ENCODE measurements at places on chromosomes 3 and 15.

- no peak for DNase-seq
Measured at GRCh38 chr3:192207651-192208050, 519.7 kb downstream of the FGF12 start.

DNA sequence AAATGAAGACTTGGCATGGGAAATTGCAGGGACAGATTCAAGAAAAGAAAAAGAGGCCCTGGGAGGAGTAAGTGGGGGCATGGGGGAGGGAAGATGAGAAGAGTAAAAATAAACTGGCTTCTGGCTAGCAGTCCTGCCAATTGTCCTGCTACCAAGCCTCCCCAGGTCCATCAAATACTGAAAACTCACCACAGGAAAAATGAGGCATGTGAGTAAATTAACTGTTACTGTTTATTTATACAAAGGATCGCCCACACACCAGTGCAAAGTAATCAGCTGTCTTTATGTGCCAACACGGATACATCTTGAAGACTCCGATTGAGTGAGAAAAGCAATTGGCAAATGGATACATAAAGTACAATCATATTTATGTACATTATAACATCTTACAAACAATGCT is 10.7 kb upstream of the KLHL25 start:
- DNase-seq: no peak

DNA sequence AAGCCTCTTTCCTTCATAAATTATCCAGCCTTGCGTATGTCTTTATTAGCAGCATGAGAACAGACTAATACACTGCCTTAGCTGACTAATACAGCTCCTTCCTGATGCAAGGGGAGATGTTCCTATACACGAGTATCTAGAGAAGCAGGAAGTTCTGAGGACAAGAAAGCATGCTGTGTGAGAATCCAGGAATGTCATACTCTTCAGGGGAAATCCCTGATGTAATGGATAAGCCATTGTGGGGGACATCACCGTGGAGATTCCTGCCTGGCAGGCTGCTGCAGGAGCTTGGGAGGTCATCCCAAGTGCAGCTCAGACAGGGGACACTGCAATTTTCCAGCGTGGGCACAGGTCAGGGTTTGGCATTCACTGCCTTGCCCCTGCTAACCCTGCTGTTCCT is 476.9 kb downstream of the NR2F2 start:
- no peak for DNase-seq

DNA sequence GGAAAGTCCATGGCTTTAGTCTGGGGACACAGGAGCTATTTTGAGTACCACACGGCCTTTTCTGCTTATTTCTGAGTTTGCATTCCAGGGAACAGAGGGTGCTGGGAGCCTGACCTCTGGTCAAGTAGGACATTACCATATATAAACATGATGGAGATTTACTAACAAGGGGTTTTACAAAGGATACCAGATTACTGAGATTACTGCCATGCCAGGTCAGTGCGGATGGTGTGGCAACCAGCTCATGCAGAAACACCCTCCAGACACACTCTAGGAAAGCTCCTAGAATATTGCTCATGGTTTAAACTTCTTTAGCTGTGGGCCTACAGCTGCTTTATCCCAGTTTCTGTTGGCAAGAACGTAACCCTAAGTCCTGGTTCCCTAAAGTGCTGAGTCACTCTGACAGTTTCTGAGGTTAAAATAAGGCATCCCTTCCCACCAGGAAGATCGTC is 54.3 kb upstream of the AGTR1 start:
- no peak for DNase-seq

DNA sequence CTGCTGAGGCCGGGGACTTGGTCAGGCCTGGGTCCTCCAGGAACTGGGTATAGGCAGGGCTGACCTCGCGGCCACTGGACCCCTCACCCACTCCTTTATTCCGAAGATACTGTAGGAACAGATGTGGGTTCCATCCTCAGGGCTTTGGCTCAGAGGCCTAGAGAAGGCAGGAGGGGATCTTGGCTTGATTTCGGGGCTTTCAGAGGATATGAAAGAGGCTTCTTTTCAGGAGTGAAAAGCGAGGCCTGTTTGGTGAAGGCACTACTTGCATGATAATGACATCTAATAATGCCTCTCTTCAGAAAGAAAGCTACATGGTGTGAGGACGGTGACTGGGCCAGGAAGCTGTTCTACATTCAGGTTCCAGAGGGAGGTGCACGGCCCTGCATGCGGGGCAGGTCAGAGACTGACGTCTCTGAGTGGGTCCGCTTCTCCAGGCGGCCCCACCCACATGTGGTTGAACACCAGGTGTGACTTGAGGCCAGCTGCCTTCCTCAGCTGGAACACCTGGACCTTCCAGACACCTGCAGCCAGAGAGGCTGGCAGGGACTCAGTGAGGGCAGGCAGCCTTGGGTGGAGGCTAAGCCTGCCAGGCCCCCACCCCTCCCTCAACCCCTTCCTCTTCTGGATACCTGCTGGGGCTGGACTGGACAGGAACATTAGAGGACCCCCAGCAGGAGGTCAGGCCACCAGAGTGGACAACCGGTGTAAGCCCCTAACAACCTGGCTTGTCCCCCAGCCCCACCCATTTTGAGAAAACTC is 31.1 kb upstream of the HHATL start:
- no peak for DNase-seq

DNA sequence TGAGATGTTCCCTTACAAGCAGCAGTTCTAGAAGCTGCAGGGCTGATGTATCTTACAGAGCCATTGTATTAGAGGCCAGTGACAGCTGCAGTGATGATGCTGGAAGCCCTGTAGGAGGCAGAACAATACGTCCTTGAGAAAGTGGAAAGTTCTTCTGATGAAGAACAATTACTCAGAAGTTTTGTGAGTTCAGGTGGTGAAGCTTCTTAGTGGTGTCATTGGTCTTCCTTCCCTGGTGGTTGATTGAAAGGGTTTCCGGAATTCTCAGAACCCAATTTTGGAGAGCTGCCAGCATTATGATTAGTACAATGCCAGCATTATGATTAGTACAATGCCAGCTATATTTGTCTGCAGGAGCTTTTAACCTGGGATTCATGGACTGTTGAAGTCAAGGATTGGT is 356.4 kb downstream of the MFSD1 start:
- no peak for DNase-seq

- DNase-seq: no peak
Measured at GRCh38 chr3:179809639-179810038, 156.8 kb downstream of the USP13 start.

DNA sequence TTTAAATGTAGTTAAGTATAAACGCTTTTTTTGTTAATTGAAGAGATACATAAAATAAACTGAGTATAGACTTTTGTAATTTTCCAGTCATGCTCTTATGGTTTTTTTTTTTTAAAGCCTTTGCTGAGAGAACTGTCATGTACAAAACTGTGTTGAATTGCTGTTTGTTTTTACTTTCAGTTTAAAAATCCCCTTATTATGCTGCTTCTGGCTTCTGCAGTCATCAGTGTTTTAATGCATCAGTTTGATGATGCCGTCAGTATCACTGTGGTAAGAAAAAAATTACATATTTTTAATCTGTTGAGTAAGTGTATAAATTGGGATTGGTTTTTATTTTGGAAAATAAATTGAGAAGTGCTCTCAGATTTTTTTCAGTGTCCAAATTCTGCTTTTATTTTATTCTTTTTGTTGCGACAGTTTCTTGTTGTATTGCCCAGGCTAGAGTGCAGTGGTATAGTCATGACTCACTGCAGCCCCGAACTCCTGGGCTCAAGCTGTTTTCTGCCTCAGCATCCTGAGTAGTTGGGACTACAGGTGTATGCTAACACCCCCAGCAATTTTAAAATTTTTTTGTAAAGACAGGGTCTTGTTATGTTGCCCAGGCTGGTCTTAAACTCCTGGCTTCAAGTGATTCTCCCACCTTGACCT is 40.7 kb downstream of the ATP2C1 start:
- DNase-seq: no peak

DNA sequence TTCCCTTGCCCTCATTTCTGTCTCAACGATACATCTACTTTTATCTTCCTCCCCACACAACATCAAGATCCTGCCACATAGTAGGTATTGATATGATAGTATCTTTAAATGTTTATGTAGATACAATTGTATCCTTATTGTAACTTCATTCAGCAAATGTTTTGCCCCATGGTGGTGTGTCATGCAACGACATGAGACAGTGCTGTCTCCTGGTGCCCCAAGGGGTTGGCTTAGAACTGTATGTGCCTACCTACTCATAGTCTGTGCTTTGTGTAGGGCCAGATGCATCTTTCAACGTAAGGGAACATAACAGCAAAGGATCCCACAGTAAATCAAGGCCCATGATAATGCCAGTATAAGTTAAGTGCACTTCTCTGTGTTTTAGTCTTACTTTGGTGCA is 2.8 kb upstream of the CD47 start:
- no peak for DNase-seq

GRCh38 chr15:65409036-65409631 is 13.6 kb downstream of the IGDCC4 start:
- DNase-seq: no peak

DNA sequence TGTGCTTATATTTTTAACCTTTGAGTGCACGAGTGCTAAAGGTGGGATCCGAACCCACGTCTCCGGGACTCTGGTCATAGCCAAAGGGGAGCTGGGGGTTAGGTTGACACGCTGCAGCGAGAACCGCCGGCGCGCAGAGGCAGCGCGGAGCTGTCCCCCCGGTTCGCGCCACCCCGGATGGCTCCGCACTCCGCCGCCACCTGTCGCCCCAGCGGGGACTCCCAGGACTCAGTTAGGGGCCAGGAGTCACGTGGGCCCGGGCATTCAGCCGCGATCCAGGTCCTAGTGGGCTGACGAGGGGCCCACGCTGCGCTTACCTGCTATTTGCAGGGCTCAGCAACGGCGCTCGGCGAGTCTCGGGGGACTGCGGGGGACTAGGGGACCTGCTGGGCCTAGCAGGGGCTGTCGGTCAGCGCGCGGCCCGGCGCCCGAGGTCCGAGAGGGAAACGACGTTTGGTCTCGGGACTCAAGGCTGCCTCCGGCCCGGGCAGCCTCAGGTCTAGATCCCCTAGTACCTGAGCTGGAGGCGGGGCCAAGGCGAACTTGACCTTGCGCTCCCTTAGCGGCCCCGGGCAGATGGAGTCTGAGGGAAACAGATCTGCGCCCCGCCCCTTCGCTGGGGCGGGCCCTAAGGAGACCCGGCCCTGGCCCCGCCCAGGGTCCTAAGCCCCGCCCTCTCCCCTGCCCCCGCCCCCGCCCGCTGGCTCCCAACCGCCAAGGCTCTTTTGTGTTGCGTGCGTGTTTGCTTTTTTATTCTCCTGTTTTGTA is at the start of gene NMNAT3:
Gene NMNAT3, minus strand, starts transcription at position 585 of the 768 bp plus-strand sequence. CDS start 50,248 bp downstream, outside the sequence.
- peak; percentile 89 for DNase-seq

Data from activated T-cell treated with anti-CD3 and anti-CD28 coated beads, Interleukin-2, amount 50 U/mL, for 48 hours (primary cell).